ENCODE measurements at places on chromosomes 3 and 15.

GRCh38 chr15:83844742-83845141 is 190.8 kb downstream of the ADAMTSL3 start:
- DNase-seq: no peak

DNA sequence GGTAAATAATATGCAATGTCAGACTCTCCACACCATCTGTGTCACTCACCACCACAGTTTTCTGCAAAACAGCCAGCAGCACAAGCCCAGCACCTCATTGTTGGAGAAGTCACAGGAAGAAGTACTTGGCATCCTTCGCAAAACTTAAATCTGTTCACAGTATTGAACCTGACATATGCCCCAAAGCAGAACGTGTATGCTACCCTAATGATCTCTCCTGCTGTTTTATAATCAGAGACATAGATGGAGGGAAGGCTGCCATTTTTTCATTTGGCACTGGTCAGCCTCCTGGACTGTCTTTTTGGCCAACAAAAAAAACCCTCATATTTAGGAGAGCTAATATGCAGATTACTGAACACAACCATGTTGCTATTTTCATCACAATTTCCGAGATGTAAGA is 1272.9 kb downstream of the ROBO1 start:
- no peak for DNase-seq

DNA sequence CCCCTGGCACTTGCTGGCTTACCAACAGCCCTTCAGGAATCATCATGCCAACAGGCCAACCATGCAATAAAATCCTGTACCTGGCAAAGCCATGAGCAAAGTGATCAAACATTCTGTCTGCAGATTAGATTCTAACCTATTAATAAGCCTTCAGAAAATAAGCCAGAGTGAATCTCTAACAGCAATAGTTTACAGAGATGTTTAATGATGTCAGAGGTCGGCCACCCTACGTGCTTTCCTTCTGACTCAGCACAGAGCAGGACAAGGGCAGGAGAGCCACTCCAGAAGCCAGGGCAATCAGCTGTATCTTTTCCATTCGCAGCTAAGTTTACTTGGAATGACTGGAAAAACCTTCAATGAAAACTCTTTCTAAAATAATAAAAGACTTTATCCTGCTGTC is 13.1 kb downstream of the COL8A1 start:
- no peak for DNase-seq

DNA sequence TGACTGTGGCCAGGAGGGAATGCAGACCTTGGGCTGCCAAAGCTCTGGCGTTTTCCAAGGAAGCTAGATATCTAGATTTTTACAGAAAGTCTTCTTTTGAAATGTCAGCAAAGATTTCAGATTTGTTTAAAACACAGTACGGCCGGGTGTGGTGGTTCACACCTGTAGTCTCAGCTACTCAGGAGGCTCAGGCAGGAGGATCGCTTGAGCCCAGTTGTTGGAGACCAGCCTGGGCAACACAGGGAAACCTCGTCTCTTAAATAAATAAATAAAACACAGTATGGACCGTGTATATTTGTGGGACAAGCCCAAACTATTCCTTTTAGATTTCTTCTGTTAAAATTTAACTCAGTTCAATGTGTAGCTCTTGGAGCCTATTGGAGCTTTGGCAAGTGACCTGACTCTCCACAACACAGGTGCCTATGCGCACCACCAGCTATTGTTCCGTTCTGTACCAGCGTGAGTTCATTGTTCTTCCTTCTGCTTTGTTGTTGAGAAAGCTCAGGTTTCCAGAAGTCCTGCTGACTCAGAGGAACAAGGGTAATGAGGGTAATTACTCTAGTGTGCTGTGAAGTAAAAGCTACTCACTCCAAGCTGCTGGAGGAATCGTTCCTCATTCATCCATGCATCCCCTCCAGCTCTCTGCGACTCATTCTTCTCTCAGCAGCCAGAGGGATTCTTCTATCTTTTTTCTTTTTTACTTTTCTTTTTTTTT is 73.1 kb upstream of the SLC6A6 start:
- no peak for DNase-seq

DNA sequence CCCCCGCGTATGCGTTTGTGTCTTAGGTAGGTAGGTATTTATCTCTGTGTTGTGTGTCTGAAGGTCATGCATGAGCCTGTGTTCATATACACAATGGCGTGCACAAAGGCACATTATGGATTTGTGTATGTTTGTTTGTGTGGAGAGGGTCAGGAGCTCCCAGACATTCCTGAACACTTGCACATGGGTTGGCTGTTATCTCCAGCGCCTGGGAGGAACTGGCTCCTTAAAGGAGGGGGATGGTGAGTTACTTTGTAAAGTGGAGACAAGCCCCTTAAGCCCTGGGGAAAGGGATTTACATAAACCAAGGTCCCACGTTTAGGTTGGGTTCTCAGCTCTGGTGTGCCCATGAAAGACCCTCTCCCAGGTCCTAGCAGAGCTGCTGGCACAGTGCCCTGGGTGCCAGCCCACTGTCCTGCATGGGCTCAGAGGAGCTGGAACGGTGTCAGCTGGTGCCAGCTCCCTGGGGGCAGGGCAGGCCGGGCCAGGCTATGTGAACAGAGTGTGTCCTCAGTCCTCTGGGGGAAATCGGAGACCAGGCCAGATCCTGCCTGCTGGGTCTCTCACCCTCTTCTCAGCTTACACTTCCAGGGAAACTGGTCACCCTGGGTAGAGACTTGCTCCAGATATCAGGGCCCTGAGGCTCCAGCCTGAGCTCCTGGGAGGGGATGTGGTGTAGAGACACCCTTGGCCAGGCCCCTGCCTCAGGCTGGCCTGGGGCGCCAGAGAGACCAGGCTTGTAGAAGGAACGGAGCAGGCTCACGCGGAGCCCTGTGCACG is 25.1 kb downstream of the SNX33 start:
- DNase-seq: no peak

- no peak for DNase-seq
Observed at GRCh38 chr3:37995652-37996641, 5.4 kb downstream of the VILL start.

GRCh38 chr3:114660124-114660523 is 366.3 kb downstream of the TIGIT start:
- DNase-seq: no peak

GRCh38 chr15:57216288-57216687 is 160.0 kb upstream of the CGNL1 start:
- DNase-seq: no peak

DNA sequence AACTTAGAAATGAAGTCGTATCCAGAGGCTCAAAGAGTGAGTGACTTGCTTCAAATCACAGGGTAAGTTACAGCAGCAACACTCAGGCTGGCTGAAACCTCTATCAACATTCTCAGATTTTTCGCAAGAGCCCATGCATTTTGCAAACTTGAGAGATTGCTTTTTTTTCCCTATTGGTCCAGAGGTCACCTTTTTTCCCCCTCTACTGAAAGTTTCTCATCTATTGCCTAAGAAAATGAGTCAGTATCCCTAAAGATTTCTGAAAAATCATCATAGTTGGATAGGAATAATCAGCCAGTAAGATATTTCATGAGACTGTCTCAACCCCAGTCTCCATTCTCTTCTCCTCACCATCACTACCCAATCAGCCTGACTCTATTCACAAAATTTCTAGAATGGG is 410.6 kb downstream of the FOXP1 start:
- no peak for DNase-seq

- DNase-seq: no peak
Observed at GRCh38 chr15:89593018-89593417, 17.7 kb downstream of the TICRR start.

GRCh38 chr15:36932070-36932469 is 168.3 kb downstream of the MEIS2 start:
- no peak for DNase-seq

- DNase-seq: no peak
Observed at GRCh38 chr3:121649645-121650044, 11.1 kb downstream of the HCLS1 start.

- DNase-seq: no peak
Observed at GRCh38 chr15:85129881-85130280, 148.2 kb downstream of the PDE8A start.
